ENCODE measurements at places on chromosomes 3 and 15. TPM values are rescaled to one million over a fixed set of nuclear protein-coding genes. Genes with fewer than 3 reads are reported as not detected.

- no peak overlapping the region for H3K4me3 ChIP-seq
- no peaks in the 10 kb centered on the region for H3K36me3 ChIP-seq
- no peak overlapping the region for H3K27ac ChIP-seq
- H3K27me3 ChIP-seq: peaks cover 10% of the 10 kb centered on the region
- no peaks in the 10 kb centered on the region for H3K4me1 ChIP-seq
- no peak for DNase-seq
Observed at GRCh38 chr3:87805670-87806069, 253.1 kb downstream of the CGGBP1 start.

DNA sequence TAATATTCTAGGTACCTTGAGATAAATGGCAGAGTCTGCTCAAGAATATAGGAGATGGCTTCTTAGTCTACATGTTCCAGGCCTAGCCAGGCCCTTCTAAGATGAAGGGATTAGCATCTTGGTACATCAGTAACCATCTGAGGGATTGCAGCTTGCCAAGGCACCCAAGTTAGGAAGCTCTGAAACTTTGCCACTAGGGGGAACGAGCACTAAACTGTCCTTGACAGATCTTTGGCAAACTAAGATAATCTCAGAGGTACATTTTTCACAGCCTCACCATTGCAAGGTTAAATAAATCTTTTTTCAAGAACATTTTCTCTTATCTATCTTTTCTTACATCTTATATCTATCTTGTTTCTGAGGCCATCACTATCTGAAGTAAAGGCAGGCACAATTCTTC is 351.2 kb downstream of the RAP2B start:
- no peaks in the 10 kb centered on the region for H3K27me3 ChIP-seq
- H3K4me3 ChIP-seq: no peak overlapping the region
- no peaks in the 10 kb centered on the region for H3K4me1 ChIP-seq

Gene SERINC4
- not detected for total RNA-seq

DNA sequence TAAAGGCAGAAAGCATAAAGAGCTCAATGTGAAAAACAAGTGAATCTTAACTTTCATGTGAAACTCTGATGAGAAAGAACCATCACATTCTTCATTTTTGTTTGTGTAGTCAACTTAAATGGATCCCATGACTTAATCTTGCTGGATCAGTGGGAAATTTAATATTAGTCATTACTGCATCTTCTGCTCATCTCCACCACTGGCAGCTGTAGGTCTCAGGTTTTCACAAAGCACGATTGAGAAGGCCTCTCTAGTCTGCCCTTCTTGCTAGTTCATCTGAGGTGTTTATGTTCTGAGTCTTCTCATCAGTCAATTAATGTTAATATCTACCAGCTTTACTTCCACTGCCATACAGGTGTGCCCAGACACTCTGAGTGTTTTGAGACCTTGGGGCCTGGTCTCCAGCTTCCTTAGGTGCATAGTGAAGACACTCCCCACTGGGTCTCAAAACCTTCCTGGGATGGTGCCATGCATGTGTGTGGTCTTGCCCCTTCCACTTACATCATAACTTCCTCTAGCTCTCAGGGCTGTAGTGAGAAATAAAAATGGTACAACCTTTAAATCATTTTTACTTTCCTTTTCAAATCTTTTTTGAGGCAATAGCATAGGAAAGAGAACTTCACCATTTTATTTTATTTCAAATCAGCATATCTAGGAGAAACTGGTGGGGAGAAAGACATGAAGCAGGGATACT is 421.6 kb upstream of the CBLB start:
- H3K27ac ChIP-seq: no peak overlapping the region
- H3K4me1 ChIP-seq: no peaks in the 10 kb centered on the region
- H3K27me3 ChIP-seq: no peaks in the 10 kb centered on the region

DNA sequence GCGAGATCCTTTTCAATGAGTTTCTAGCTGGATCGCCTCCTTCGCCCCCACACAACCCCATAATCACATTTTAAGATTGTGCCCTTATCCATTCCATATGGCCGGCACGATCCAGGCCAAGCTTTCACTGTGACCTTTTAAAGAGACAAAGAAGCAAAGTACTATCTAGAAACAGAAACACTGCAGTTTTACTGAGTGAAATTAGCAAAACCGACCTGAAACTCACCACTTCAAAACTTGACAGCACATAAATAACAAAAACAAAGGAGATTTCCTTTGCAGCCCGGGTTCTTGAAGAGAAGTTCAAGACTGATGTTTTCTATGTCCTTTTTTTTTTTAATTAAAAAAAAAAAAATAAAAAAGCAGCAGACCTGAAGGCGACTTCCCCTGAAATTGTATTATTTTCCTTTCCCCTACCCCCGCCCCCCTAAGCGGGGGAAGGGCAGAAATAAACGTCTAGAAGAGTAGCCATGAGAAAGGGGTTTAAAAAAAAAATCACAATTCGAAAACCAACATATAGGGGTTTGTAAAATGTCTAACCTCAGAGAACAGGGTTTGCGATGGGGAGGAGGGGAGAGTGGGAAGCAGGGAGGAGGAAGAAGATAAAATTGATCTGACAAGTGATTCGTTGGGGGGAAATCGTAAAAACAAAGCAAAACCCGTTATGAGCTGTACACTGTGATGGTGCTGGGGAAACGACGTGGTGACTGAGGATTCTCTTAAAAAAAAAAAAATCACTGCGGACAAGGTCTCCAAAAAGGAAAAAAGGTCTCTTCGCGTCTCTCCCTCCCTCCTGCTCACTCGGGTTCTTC is 1.5 kb downstream of the SATB1 start:
- DNase-seq: no peak
- peak overlapping the region; percentile 78 for H3K4me3 ChIP-seq
- peaks cover 13% of the 10 kb centered on the region for H3K27me3 ChIP-seq
- H3K36me3 ChIP-seq: no peaks in the 10 kb centered on the region

Gene CDCP1
- 0.48 TPM for total RNA-seq

GRCh38 chr3:142857056-142857455 is 31.8 kb downstream of the PCOLCE2 start:
- peaks cover 7% of the 10 kb centered on the region for H3K27me3 ChIP-seq
- H3K36me3 ChIP-seq: no peaks in the 10 kb centered on the region
- H3K4me1 ChIP-seq: peaks cover 8% of the 10 kb centered on the region
- H3K4me3 ChIP-seq: no peak overlapping the region

GRCh38 chr15:42331235-42331634 is 28.1 kb upstream of the CAPN3 start:
- DNase-seq: no peak
- H3K27ac ChIP-seq: no peak overlapping the region
- H3K4me1 ChIP-seq: no peaks in the 10 kb centered on the region
- H3K4me3 ChIP-seq: no peak overlapping the region
- no peaks in the 10 kb centered on the region for H3K27me3 ChIP-seq

Gene CA12
- 7.9 TPM for total RNA-seq

- no peak overlapping the region for H3K27ac ChIP-seq
- no peaks in the 10 kb centered on the region for H3K36me3 ChIP-seq
- H3K4me1 ChIP-seq: peaks cover 15% of the 10 kb centered on the region
- H3K27me3 ChIP-seq: no peaks in the 10 kb centered on the region
- no peak for DNase-seq
- no peak overlapping the region for H3K4me3 ChIP-seq
Observed at GRCh38 chr3:106707347-106707746, 669.9 kb upstream of the CCDC54 start.

DNA sequence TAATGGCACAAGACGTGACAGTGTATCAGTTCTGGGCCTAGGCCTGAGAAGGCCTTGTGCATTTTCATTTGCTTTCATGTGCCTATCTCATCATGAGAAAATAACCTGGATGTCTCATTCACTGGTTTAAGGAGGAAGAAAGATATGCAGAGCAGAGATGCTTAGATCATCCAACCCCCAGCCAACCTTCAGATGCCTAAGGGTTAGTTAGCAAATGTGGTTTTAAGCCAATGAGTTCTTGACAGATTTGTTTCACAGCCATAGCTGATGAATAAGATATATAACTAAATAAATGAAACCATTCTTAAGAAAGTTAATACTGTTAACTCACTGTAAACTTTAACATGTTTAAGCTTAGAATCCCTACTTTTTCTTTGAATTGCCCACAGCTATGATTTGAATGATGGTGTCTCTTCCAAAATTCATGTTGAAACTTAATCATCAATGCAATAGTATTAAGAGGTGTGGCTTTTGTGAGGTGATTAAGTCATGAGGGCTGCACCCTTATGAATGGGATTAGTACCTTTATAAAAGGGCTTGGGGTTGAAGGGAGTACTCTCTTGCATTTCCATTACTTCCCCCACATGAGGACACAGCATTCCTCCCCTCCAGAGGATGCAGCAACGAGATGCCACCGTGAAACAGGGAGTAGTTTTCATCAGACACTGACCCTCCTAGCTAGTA is 324.6 kb upstream of the TBC1D5 start:
- H3K27me3 ChIP-seq: no peaks in the 10 kb centered on the region
- peaks cover 13% of the 10 kb centered on the region for H3K4me1 ChIP-seq
- no peaks in the 10 kb centered on the region for H3K36me3 ChIP-seq

Gene CADPS
- total RNA-seq: not detected

GRCh38 chr15:90564051-90564450 is 34.3 kb downstream of the CRTC3 start:
- H3K27me3 ChIP-seq: no peaks in the 10 kb centered on the region
- H3K36me3 ChIP-seq: peaks cover 3% of the 10 kb centered on the region
- no peak for DNase-seq

GRCh38 chr3:18501679-18502343 is 76.7 kb upstream of the SATB1 start:
- DNase-seq: no peak
- H3K27me3 ChIP-seq: peaks cover 15% of the 10 kb centered on the region
- H3K4me1 ChIP-seq: peaks cover 12% of the 10 kb centered on the region
- H3K4me3 ChIP-seq: no peak overlapping the region
- H3K27ac ChIP-seq: peak overlapping the region; percentile 62

GRCh38 chr3:149815321-149815720 is 2.3 kb downstream of the RNF13 start:
- peak overlapping the region; percentile 7 for H3K4me3 ChIP-seq
- H3K4me1 ChIP-seq: peaks cover 44% of the 10 kb centered on the region
- H3K36me3 ChIP-seq: no peaks in the 10 kb centered on the region
- H3K27ac ChIP-seq: peak overlapping the region; percentile 51
- DNase-seq: no peak

Gene VEPH1
- total RNA-seq: 4.3 TPM

Gene TTBK2
- 29.3 TPM for total RNA-seq

DNA sequence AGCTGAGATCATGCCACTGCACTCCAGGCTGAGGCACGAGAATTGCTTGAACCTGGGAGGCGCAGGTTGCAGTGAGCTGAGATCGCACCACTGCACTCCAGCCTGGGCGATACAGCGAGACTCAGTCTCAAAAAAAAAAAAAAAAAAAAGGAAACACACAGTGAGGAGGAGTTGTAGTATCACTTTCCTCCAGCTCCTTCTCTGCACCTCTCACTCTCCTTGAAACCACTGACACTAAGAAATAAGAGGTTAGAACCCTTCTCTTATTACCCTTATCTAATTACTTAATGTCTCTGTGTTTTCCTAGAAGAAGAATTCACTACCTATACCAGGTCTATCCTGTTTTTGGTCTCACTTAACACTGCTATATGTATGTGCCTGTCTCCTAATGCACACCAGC is 31.7 kb downstream of the RAB27A start:
- H3K27ac ChIP-seq: no peak overlapping the region
- H3K36me3 ChIP-seq: no peaks in the 10 kb centered on the region
- peaks cover 8% of the 10 kb centered on the region for H3K4me1 ChIP-seq
- no peaks in the 10 kb centered on the region for H3K27me3 ChIP-seq
- no peak overlapping the region for H3K4me3 ChIP-seq
- DNase-seq: no peak

Gene GADL1
- total RNA-seq: not detected

Gene BCL2A1
- not detected for total RNA-seq

DNA sequence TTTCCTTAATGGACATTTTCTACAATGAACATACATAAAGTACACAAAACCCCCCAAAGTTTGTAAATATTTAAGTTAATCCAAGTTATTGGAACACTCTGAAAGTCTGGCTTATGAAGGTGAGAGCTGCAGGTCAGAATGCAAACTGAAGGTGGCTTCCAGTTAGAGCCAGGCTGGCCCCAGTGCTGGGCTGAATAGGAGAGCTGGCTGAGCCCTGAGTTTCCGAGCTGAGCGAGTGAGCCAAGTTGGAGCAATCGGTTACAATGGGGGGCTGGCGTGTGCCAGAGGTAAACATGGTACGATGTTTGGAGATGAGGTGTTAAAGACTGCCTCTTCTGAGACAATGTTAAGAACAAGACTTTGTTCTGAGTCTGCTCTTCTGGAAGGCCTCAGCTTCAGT is 230.8 kb upstream of the MCTP2 start:
- H3K27ac ChIP-seq: no peak overlapping the region

Gene EPHB1
- total RNA-seq: 1.6 TPM

DNA sequence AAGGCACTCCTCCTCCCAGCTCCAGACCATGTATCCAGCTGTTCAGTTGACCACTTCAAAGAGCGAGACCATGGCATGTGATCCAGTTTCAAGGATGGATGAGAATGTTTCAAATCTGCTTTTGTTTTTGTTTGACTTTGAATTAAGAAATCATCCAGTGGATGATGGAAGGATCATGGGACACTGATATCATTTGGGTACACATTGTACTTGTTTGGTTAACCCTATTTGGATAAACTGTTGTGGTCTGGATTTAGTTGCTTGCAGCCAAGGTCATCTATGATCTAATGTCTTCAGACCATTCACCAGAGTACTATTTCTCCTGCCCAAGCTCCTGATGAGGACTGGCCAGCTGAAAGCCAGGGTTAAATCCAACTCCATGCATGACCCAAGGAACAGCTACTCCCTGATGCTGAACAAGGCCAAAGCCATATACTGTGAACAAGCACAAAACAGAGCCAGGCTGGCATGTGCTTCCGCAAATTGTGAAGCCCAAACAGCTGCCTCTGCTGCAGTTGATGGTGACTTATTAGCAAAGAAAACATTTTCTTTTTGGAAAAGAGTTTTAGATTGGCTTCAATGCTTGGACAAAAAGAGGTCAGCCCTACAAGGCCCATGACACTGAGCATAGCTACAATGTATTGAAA is 5.2 kb upstream of the ADAMTS17 start:
- H3K27ac ChIP-seq: no peak overlapping the region
- peaks cover 7% of the 10 kb centered on the region for H3K4me1 ChIP-seq
- H3K27me3 ChIP-seq: peaks cover 15% of the 10 kb centered on the region
- peaks cover 1% of the 10 kb centered on the region for H3K36me3 ChIP-seq
